ENCODE measurements at places on chromosomes 4 and X.

DNA sequence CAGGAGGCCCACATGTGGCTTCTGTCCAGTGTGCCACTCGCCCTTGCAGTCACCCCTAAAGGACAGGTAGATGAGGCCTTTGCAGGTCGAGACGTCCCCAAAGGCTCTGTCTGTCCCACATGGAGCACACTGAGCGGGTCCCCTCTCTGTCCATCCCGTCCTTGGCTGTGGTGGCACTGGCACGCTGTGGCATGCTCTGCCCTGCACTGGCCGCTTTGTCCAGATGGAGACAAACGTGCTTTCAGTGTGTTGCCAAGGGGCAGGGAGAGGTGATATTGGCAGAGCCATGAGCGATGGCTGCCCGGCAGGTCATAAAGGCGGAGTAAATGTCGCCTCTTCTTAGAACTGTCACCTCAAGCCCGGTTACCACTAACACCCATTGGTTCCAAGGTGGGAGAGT is 86.9 kb upstream of the CLDN34 start:
- no peak for DNase-seq

- DNase-seq = no peak
Measured at GRCh38 chrX:17820100-17820499, 41.0 kb downstream of the RAI2 start.

GRCh38 chrX:57596516-57596915 is 4.7 kb downstream of the ZXDB start:
- DNase-seq = no peak

DNA sequence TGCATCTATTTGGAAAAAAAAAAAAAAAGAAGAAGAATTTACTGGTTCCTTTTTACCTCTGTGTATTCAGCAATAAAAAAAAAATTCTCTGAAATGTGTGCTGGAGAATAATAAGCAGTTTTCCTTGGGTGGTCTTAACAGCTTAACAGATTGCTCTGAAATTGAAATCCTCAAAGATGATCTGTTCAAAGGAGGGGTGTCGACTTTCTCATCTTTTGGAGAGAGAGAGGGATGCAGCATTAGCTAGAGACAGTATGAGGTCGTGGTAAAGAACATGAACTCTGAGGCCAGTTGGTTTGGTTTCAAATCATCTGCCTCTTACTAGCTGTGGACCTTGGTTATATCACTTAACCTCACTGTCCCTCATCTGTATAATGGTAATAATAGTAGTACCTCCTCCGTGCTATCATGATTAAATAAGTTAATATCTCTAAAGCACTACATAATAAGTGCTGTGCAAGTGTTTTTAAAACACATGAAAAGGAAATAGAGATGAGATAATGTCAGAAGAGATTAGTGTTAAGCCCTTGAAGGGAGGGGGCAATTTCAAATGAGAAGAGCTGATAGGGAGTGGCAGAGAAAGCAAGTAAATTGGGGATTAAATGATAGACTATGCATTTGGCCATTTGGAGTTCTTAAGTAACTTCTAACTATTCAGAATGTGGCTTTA is 109.9 kb upstream of the LIMCH1 start:
- DNase-seq = no peak

GRCh38 chrX:49171752-49172279 is at the start of gene PLP2:
TSS of gene PLP2 (plus strand) at chrX:49171898. CDS start at chrX:49172001, 103 bp downstream.
- DNase-seq = peak; percentile 50

DNA sequence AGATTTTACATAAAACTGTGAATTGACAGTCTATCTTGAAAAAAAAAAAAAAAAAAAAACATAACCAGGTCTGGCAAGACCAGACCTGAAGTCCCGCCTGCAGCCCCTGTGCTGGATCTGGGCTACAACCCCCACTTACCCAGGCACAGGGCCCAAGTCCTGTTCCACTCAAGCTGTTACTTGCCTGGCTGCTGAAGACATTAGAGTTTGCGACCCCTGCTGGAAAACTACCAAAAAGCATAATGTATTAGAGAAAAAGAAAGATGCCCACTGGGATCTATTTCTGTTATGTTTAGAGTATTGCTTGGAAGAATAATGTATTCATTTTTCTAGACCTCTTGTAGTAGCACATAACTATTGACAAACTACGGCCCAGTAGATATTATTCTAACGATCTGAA is 4.7 kb downstream of the HS3ST1 start:
- DNase-seq = peak; percentile 65

DNA sequence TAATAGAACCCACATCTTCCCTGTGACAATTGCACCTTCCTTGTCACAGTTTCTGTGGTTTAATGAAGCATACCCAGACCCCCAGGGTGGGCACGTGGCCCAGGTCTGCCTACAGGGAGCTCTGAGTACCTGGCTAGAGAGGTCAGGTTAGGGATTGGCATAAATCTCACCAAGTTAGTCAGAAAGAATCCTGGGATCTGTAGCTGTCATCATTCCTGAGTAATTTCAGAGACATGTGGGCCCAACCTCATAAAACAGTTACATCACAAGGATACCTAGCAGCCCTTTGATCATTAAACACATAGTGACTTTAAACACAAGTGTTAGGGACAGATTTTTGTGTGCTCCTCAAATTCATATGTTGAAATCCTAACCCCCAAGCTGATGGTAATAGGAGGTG is 123.0 kb downstream of the KDR start:
- DNase-seq = no peak

- no peak for DNase-seq
Measured at GRCh38 chrX:130625386-130625785, 223.6 kb downstream of the RBMX2 start.

- no peak for DNase-seq
Measured at GRCh38 chr4:95167805-95168204, 381.0 kb downstream of the UNC5C start.

DNA sequence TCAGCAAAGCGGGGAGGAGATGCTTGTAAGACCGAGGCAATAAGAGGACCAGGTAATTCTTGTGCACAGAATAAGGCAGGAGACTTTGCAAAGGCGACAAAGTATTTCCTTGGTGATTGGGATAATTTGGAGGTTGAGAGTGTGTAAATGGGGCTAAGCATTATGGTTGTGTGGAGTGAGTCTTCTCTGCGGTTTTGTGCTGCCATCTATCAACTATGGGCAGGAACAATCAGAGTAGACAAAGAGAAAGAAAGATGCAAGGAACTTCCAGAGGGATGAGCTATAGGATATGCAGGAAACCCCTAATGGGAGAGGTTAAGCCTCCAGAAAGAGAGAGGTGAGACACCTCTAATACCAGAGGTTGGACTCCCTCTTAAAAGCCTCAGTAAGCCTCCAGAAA is 339.8 kb downstream of the PAPSS1 start:
- DNase-seq = no peak

DNA sequence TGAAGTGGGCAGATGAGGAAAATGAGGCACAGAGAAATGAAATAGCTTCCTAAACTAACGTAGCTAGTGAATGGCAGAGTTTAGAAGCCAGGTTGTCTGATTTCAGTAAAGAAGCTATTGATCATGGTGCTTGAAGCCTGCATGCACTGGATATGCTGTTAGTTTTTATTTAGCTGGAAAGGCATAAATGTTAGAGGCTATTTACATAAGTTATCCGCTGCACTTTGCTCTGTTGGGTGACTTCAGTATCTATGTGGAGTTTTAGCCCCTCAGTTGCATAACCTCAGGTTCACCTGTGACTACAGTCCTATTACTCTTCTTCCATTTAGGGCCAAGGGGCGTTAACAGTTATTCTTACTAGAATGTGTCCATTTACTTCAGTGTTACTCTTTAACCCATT is 522.4 kb upstream of the RPS6KA3 start:
- DNase-seq = no peak

DNA sequence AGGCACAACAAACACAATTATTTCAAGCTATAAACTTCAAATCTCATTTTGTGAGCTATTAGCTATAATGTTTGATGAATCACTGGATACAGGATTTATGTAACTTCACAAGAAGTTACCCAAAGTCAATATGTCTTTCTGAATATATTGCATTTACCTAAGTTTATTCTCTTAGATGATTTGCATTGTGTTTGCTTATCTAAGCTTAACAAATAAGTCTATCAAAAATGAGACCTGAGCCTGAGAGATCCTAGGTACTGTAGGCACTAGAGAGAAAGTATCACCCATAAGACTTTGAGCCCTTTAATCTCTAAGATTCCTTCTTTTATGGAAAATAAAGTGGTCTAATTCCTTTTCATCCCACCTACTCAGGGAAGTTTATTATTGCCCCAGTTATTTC is 178.2 kb downstream of the NAF1 start:
- DNase-seq = no peak

DNA sequence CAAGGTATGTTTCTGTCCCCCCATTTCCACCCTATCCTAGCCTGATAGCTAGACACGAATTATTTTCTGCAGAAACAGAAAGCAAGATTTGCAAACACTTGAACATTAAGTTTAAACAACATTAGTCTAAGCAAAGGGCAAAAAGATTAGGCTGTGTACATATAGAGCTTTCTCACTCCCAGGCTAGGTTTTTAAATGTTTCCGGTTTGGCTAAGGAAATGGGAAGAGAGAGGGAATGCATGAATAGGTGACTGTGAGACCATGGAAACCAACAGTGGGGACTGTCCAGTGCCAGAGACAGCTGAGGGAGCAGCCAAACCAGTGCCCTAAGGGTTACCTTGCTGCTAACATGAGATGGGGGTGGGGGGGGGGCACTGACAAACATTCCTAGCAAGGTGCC is 242.7 kb downstream of the SCFD2 start:
- DNase-seq = no peak

GRCh38 chr4:137861682-137862081 is 329.4 kb upstream of the PCDH18 start:
- no peak for DNase-seq

GRCh38 chr4:184286358-184286757 is 68.7 kb upstream of the ENPP6 start:
- DNase-seq = no peak

GRCh38 chr4:38333219-38333618 is 330.8 kb upstream of the KLF3 start:
- no peak for DNase-seq

GRCh38 chr4:139374251-139374650 is 72.0 kb upstream of the NDUFC1 start:
- DNase-seq = no peak

All from WERI-Rb-1 (cell line).